Renal pelvis (tissue), 12 donors: ENCODE measurements at places on chromosomes 1 and 21. TPM values are rescaled to one million over a fixed set of nuclear protein-coding genes. Genes with fewer than 3 reads are reported as not detected.

OVAAL gene
- polyA plus RNA-seq: not detected

SEMA4A gene
- polyA plus RNA-seq: 21.2 TPM

LDLRAD1 gene
- polyA plus RNA-seq: not detected

ATP1A2 gene
- 5.0 TPM for polyA plus RNA-seq

PRDM16 gene
- polyA plus RNA-seq: 9.3 TPM

GPATCH2 gene
- polyA plus RNA-seq: 24.9 TPM

UTS2 gene
- not detected for polyA plus RNA-seq

PTAFR gene
- 2.6 TPM for polyA plus RNA-seq

TMEM269 gene
- polyA plus RNA-seq: 0.75 TPM

REN gene
- polyA plus RNA-seq: 58.1 TPM
